Activated T-helper 17 cell treated with anti-CD3 and anti-CD28 coated beads, Interleukin-2, amount 50 U/mL, for 72 hours (primary cell): ENCODE measurements at places on chromosomes 6 and 20.

- ATAC-seq = no peak
Observed at GRCh38 chr6:148239801-148240460, 102.7 kb upstream of the SASH1 start.

GRCh38 chr6:147715035-147715434 is 206.5 kb downstream of the SAMD5 start:
- no peak for ATAC-seq

DNA sequence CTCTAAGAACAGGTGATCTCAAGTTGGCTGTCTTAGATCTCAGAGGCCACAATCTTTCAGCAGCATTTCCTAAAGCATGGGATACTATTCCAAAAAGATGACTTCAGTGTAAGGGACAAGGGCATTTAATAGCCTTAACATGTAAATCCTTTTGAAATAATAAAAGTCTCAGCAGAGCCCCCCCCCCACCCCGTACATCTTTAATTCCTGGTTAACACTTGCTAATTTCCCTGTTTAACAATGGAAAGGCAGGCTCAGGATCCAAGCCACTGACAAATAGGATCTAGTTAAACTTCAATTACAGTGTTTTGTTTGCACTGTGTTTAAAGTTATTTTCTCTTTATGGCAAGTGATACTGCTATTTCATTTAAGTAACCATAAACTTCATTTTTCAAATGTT is 12.0 kb downstream of the TASP1 start:
- ATAC-seq = no peak

DNA sequence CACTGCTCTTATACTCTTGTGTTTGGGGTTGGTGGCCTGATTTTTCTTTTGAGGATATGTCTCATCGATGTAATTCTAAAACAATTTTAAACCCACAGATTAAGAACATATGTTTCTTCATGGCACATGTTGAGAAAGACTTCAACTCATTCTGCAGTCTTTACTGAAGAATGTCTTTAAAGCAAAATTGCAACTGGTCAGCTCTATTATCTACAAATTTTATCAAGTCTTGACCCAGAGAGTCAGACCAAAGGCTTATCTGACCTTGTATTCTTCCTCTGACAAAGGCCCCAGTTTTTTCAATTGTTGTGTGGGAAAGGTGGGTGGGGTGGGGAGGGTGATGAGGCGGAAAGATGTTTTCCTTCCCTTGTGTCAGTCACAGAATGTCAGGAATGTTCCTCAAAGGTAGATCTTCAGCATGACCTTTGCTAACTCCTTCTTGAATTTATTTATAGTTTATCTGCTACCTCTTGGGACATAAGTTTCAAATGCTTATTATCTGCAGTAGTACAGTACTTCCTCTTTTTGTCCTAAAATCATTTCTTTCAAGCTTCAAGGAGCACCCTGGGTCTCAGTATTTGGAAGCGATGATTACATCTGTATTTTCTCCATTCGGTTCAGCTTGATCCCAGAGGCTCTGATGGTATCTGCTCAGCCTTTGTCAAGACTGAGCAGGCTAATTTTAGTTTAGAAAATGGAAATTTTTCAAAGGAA is 63.2 kb upstream of the TIAM2 start:
- ATAC-seq = no peak

DNA sequence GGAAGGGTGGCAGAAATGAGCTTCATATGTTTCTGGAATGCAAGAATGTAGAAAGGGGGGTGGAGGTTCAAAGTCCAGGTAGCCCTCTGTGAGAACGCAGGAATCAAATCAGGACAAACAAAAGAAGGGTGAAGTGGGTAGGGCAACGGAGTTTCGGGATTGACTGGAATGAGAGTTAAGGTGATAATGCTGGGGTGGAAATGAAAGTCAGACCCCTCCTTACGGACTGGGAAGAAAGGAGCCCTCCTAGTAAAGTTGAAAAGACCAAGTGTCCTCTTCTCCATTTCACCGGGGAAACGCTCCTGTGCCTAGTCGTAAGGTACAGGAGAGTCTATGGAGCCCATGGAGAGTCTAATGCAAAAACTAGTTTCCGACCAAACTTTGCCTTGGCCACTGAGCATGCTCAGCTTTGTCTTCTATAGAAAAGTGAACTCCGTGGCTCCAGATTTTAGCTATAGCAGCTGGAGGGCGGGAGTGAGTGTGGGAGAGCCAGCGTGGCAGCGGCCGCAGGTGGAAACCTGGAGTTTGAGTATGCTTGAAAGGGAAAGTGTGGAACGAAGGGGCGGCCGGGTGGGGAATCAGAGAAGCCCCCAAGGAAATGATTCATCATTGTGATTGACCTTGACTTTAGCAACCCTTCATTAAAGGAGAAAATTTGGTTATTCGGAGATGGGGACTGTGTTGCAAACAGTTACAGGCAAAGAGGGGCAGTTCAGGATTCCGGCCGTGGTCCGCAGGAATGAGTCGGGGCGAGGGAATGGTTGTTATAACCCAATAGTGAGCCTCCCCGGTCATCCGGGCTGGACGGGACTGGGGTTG is 1.3 kb upstream of the LRRC1 start:
- ATAC-seq = no peak

DNA sequence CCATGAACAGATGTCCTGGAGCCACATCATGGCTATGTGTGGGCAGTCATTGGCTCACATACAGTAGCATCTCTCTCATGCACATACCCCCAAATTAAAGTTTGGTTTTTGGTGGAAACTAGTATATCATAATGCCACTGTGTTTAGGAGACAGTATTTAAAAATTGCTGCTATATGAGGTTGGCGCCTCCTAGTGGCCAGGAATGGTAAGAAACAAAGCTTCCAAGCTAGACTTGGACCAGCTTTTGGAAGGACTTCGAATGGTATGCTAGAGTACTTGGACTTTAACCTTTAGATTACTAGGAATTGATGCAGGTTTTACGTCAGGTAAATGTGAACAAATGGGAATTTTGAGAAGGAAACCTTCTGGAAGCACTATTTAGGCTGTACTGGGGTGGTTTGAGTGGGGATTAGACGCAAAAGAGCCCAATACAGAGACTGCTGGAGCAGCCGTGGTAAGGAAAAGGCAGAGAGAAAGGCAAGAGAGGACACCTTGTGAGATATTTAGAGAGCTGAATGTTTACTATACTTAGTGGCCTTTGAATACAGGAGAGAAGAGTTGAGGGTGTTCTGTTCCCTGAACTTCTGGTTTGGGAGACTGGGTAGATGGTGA is 23.8 kb downstream of the PRSS35 start:
- no peak for ATAC-seq

- peak; percentile 10 for ATAC-seq
Observed at GRCh38 chr6:2900221-2900807, 2.8 kb downstream of the SERPINB9 start.

DNA sequence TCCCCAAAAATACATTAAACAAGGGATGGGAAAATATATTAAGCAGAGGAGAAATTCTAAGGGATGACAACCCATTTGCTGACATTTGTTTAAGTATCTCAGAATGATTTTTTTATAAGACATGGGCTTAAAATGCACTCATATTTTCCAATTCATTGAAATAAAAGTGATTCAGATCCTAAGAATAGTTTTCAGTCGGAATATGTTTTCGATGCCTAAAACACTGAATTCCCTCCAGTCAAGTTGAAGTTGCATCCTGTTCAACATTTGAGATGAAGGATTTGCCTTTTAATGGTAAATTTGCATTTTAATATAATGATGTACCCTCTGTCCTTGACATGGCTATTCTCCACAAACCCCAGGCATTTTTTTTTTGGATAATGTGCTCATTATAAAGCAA is 79.3 kb downstream of the PTCHD4 start:
- ATAC-seq = no peak

DNA sequence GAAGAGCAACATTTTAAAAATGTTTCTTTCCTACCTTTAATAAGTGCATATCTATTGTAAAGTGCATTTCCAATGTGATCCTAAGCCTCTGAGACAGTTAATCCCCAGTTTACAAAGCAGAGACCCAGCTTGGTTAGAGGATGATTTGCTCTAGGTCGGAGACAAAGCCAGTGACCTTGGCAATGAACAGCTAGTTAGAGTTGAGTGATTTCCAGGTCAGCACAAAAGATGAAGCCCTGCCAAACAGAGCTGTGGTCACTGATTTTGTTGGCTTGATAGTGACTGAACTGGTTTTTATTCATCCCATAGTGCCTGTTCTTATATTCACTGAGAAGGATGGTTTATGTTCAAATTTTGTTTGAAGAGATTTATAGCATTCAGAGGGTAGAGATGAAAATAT is 56.6 kb upstream of the CD83 start:
- no peak for ATAC-seq

DNA sequence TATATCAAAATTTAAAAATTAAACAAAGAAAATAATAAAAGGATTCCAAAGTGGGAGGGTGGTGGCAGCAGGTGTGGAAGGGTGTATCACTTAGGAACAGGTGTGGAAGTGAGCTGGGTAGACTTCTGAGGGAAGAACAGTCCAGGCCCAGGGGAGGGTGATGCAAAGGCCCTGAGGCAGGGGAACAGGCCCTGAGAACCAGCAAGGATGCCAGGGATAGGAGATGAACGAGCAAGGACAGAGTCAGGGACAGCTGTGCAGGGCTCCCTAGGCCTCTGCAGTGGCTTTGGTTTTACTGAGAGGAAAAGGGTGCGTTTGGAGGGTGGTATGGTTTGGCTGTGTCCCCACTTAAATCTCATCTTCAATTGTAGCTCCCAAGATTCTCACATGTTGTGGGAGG is 9.4 kb upstream of the RAET1E start:
- ATAC-seq = no peak

DNA sequence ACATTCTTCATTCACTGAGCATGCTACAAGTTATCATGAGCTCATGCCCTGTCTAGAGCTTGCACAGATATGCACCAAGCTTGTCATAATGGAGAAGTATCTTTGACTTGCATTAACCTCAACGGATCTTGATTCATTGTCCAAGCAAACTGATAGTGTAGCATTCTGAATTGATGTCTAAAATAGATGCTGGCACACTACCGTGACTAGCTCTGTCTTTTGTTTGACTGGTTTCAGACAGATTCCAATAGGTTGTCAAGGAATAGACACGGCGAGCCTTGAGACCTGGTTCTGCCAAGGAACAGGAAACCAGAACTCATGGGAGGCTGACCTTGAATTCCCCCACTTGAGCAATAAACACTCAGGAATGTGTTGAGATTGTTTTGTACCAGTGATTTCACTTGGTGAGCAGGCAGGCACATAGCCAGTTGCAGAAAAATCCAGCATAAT is 1153.1 kb upstream of the GJE1 start:
- no peak for ATAC-seq

GRCh38 chr6:130376936-130377335 is 11.1 kb downstream of the TMEM200A start:
- ATAC-seq = no peak

- ATAC-seq = no peak
Observed at GRCh38 chr20:10665027-10665561, 8.7 kb downstream of the JAG1 start.

DNA sequence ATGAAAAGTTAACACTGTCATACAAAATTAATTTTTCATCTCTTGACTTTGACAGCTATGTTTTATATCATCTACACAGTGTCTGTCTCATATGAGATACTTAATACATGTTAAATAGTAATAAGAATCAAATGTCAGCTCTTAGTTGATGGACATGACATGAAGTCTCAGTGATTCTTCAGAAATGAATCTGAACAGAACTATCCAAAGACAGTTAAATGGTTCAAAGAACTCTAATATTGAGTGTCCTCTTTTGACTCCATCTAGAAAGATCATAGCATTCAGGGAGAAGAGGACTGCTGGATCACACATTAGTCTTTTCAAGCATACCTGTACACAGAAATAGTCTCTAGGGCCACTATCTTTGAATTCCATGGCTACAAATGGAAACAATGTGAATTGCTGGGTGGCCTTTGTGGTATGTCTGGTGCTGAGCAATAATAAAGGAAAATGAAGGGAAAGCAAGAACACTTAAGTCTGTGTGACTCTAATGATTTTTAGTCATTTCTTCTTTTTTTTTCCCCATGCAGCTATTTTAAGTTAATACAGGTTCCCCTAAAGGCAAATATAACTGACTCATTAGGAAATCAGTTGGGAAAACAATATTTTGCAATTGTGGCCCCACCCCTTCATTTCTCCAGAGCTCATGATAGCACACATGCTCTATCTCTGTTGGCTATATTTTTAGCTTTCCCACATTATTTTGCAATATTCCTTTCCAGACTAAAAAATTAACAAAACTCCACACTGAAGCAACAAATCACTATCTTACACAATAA is 367.5 kb downstream of the GRIK2 start:
- ATAC-seq = peak; percentile 16

GRCh38 chr20:12928755-12929401 is 79.9 kb upstream of the SPTLC3 start:
- peak; percentile 54 for ATAC-seq

DNA sequence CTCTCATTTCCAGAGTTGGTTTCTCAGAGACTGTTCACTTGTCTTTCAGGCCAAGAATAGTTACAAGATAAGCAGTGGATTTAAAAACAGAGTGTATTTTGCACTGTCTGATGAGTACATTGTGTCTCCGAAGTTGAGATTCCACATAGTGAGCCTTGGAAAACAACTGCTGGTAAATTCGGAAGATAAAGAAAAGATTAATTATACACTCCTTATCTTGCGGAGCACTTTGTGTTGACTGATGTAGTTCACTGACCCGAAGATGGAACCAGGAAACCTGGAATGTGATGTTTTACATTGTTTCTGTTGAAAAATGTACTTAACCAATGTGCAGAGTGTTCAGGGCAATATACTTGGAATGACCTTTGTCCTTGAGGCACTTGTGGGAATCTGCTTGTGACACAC is 51.0 kb downstream of the ANKS1A start:
- no peak for ATAC-seq

DNA sequence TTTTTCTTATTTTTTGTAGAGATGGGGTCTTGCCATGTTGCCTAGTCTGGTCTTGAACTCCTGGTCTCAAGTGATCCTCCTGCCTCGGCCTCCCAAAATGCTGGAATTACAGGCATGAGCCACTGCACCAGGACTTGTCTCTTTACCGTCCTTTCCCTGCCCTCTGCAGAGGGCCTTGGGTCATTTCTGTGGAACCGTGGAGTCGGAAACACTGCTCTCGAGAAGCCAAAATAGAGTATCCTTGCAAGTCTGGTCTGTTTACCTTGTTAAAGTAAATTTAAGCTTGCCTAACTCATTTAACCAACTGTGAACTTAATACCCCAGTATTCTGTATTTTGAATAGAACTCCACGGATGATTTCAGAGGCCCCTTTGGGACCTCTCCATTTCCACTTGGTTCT is 51.4 kb downstream of the KDM1B start:
- no peak for ATAC-seq

GRCh38 chr6:32752580-32752979 is 10.8 kb downstream of the HLA-DQB2 start:
- no peak for ATAC-seq

DNA sequence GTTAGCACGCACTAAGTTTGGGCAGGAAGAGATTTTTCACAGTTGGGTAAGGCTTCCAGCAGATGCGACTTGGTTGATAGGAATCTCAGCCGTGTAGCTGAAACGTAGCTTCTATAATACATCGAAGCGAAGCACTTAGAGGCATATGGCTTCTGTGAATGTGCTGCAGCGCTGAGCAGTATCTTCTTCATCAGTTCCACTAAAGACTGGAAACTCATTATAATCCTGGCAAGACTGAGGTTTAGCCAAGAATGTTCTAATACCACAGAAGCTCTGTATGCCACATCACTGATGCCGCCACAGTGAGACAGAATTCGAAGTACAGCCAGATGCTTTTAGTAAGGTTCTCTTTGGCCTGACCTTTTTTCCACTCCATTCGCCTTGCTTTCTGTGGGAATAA is 680.2 kb upstream of the AGPAT4 start:
- ATAC-seq = no peak

GRCh38 chr20:40452758-40453157 is 236.3 kb downstream of the MAFB start:
- no peak for ATAC-seq

- ATAC-seq = no peak
Observed at GRCh38 chr20:22582964-22583772, 1.2 kb downstream of the FOXA2 start.
